Small intestine (tissue), 16 donors: ENCODE measurements at places on chromosomes 2 and 18.

- no peaks in the 10 kb centered on the region for H3K36me3 ChIP-seq
- H3K4me3 ChIP-seq: no peak overlapping the region
- peaks cover 11% of the 10 kb centered on the region for H3K4me1 ChIP-seq
- H3K27ac ChIP-seq: no peak overlapping the region
Observed at GRCh38 chr2:196125596-196125995, 45.8 kb downstream of the STK17B start.

GRCh38 chr2:132255714-132256113, 94.0 kb upstream of the ANKRD30BL start:
- H3K27me3 ChIP-seq: peaks cover 8% of the 10 kb centered on the region
- no peak overlapping the region for H3K27ac ChIP-seq
- H3K36me3 ChIP-seq: no peaks in the 10 kb centered on the region
- no peak for DNase-seq
- H3K4me1 ChIP-seq: no peaks in the 10 kb centered on the region
- no peak overlapping the region for H3K4me3 ChIP-seq

GRCh38 chr18:40907842-40908241, 1047.2 kb upstream of the PIK3C3 start:
- no peak for DNase-seq
- H3K4me3 ChIP-seq: no peak overlapping the region
- no peak overlapping the region for H3K27ac ChIP-seq
- H3K36me3 ChIP-seq: no peaks in the 10 kb centered on the region
- H3K27me3 ChIP-seq: no peaks in the 10 kb centered on the region

DNA sequence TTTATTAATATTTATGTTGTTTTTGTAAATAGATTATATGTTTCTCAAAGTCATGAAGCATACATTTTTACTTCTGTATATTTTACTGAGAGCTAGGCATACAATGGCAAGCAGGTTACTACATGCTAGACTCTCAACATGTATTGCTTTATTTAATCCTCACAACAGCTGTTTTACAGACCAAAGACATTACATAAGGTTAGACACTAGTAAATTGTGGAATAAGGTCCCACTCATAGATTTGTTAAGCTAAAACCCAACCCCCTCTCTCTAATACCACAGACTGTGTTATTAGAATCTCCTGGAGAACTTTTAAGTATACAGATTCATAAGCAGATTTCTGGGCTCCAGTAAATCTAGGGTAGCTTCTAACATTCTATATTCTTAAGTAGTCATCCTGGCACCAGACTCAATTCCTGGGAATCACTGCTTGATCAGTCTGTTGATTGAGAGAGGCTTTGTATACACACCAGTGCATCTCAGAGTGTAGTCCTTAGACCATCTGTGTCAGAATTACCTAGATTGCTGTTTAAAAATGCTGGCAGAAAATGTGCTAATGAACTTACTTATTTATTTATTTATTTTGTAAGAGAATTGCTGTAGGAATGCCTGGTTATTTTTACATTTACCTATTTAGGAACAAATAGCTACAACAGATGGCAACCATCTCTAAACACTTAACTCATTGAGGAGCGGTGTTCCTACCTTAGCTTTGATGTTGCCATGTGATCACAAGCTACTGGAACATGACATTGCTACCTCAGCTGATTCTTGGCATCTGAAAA, 153.5 kb upstream of the CAVIN2 start:
- no peaks in the 10 kb centered on the region for H3K36me3 ChIP-seq
- H3K4me1 ChIP-seq: no peaks in the 10 kb centered on the region
- no peaks in the 10 kb centered on the region for H3K27me3 ChIP-seq
- H3K4me3 ChIP-seq: no peak overlapping the region
- DNase-seq: no peak
- no peak overlapping the region for H3K27ac ChIP-seq

DNA sequence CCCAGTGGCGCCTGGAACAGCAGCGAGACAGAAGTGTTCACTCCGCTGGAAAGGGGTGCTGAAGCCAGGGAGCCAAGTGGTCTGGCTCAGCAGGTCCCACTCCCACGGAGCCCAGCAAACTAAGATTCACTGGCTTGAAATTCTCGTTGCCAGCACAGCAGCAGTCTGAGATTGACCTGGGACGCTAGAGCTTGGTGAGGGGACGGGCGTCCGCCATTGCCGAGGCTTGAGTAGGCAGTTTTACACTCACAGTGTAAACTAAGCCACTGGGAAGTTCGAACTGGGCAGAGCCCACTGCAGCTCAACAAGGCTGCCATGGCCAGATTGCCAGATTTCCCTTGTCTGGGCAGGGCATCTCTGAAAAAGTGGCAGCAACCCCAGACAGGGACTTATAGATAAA, 94.8 kb downstream of the RTTN start:
- no peak overlapping the region for H3K27ac ChIP-seq
- H3K36me3 ChIP-seq: peaks cover 2% of the 10 kb centered on the region
- no peak for DNase-seq
- no peak overlapping the region for H3K4me3 ChIP-seq
- H3K4me1 ChIP-seq: no peaks in the 10 kb centered on the region
- no peaks in the 10 kb centered on the region for H3K27me3 ChIP-seq
